Activated CD4-positive, alpha-beta memory T cell treated with anti-CD3 and anti-CD28 coated beads for 36 hours (primary cell): ENCODE measurements at places on chromosomes 1 and 21.

DNA sequence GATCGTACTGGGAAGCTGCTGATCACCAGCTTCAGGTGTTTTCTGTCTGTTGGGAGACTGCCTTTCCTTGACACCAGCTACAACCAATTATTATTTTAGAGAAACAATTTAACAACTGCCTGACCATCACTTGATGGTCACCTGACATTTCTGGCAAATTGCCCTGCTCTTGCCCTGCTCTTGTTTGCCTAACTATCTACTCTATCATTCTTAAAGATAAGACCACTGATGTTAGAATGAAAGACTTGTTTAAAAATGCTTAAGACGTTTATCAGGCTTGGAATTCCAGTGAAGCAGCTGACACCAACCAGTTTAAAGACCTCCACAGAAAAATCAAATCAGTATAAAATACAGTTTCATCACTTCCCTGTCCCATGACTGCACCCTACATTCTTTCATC lies 423.3 kb upstream of the CAMK1G start:
- peaks cover 3% of the 10 kb centered on the region for H3K27me3 ChIP-seq
- no peaks in the 10 kb centered on the region for H3K4me1 ChIP-seq
- H3K27ac ChIP-seq, result no peak overlapping the region
- H3K4me3 ChIP-seq, result no peak overlapping the region
- H3K36me3 ChIP-seq, result no peaks in the 10 kb centered on the region
- no peak for DNase-seq

DNA sequence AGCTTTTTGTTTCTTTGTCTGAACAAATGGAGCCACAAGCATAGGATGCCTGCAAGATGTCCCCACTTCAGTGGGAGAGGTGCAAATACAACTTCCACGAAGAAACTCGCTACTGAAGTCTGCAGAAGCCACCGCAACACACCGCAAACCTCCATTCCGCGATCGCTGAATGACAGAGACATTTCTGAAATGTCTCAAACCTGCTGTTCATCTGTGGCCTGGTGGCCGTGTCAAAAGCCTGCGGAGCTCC lies 1.0 kb downstream of the TP53BP2 start:
- H3K27ac ChIP-seq, result peak overlapping the region; percentile 100
- peak; percentile 90 for DNase-seq
- H3K27me3 ChIP-seq, result no peaks in the 10 kb centered on the region
- H3K36me3 ChIP-seq, result peaks cover 10% of the 10 kb centered on the region
- H3K4me1 ChIP-seq, result peaks cover 53% of the 10 kb centered on the region

DNA sequence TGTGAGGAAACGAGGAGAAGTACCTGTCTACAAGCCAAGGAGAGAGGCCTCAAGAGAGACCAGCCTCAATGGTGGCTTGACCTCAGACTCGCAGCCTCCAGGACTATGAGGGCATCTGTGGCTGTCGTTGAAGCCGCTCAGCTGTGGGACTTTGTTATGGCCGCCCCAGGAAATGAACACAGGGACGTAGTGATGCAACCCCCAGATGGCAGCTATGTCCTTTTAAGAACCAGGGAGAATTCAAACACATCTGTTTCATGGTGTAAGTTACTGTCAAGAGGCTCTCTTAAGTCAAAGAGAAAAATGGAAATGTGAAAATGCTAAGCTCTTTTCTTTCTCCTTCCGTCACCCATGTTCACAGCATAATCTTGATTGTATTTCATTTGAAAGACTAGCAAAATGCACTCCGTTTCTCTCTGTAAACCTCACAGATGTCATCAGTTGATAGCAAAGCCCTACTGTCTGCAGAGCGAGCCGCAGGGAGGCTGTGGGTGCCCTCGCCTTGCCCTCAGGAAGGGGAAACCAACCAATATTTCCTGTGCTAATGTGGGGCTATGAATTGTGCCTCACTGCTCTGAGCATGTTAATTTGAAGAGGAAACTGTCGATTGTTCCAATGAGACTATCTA lies 21.3 kb downstream of the UBASH3A start:
- H3K27ac ChIP-seq, result peak overlapping the region; percentile 86
- peak overlapping the region; percentile 48 for H3K4me3 ChIP-seq
- no peaks in the 10 kb centered on the region for H3K27me3 ChIP-seq
- DNase-seq, result peak; percentile 84
- peaks cover 72% of the 10 kb centered on the region for H3K4me1 ChIP-seq
- peaks cover 67% of the 10 kb centered on the region for H3K36me3 ChIP-seq

DNA sequence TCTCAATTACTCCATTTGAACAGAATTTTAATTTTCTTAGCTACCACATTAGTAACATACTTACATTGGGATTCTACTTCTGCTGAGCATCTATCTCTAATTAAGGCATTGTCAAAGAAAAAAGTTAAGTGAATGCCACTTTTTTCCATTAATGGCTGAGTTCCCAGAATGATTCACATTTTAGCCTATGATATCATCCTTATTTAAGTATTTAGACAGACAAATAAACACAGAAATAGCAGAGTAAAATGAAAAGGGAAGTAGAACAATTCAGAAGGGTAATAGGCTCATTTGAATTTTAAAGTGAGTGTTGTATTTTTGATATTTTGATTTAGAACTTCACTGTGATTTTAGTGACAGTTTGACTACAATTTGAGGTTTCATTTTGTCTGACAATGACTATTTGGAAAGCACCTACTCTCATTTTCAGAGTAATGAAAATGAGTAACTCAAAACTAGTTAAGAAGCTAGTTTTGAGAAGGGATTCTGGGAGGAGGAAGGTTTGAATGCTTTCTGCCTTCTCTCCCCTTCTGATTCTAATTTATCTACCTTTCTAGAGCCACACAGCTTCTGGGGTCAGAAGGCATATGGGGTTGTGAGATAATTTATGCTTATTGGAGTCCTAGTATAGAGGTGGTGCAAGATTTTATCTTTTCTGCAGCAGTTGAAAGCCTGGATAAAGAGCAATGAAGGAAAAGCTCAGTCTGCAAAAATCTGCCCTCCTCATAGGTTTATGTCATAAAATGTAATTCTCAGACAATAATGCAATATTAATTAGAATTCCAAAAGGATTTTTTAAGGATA lies 15.5 kb downstream of the LYPLAL1 start:
- DNase-seq, result no peak
- no peak overlapping the region for H3K27ac ChIP-seq
- no peak overlapping the region for H3K4me3 ChIP-seq
- H3K36me3 ChIP-seq, result peaks cover 15% of the 10 kb centered on the region

DNA sequence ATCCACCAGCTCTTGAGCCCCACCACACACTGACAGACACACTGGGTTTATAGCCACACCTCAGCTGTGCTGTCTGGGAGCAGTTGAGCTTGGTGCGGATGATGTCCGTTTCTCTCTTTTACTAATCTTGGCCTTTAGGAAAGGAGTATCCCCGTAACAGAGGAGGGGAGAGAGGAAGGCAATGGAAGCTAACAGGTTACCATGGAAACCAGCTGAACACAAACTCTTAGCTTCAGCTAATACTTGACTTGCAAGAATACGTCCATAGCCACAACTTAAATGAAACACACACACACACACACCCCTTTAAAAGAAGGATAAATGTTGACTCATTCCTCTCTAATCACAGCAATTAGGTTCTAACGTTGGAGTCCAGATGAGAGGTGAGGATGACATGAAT lies 28.0 kb upstream of the LRRN2 start:
- H3K4me3 ChIP-seq, result no peak overlapping the region
- H3K27ac ChIP-seq, result no peak overlapping the region
- H3K4me1 ChIP-seq, result no peaks in the 10 kb centered on the region
- no peaks in the 10 kb centered on the region for H3K36me3 ChIP-seq
- H3K27me3 ChIP-seq, result peaks cover 14% of the 10 kb centered on the region

DNA sequence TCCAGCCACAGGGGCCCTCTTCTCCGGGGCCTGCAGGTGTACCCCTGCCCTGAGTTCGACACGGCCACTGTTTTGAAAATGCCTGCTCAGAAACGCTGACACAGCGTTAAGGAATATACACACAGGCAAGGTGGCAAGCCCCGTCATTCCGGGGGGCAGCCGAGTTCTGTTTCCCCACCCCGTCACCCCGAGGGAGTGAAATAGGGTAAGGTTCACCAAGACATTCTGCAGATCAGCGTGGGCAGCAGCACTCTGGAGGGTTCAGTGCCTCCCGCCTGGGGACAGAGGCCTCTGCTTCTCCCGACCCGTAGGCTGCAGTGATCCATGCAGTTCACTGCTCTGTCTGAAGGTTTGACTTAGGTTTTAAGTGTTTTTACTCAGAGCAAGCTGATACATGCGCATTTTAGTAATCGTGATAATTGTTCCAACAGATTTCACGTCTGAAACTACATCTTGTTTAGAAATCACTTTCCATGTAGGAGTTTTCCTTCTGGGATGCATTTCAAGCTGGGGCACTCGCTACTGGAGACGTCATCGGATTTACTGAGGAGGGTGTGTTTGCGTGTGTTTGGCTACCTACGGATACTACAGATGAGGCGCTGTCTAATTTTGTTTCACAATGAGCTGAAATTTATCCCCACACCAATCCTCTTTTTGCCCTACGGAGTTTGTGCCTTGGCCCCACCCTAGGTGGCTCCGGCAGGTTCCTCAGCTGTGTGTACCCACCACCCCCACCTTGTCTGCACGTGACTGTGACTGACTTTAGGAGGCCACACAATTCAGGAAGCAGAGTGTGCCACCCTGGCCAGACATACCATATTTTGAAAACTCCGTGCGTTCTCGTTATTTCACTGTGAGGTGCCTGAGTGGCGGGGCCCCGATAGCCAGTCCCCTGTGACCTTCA lies 63.5 kb downstream of the AGPAT3 start:
- H3K27ac ChIP-seq, result no peak overlapping the region
- no peaks in the 10 kb centered on the region for H3K27me3 ChIP-seq
- H3K36me3 ChIP-seq, result peaks cover 3% of the 10 kb centered on the region

DNA sequence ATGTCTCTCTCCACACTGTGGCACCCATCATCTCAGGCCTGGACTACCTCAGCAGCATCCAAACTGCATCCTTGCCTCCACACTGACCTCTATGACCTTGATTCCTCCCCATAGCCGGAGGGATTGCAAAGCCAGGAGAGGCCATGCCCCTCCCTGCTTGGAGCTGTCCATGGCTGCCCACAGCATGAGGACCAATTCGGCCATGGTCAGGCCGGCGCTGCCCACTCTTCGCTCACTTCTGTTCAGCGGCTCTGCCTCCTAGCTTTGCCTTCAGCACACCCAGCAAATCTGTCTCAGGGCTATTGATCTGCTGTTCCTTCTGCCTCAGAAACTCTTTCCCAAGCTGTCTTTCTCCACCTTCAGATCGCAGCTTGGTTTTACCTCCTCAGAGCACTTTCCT lies 94.5 kb downstream of the TNR start:
- no peaks in the 10 kb centered on the region for H3K4me1 ChIP-seq
- H3K4me3 ChIP-seq, result no peak overlapping the region
- peaks cover 1% of the 10 kb centered on the region for H3K27me3 ChIP-seq
- no peak overlapping the region for H3K27ac ChIP-seq
